ENCODE measurements at places on chromosomes 11 and 22.

GRCh38 chr11:67450796-67451657 lies 1.5 kb downstream of the GPR152 start:
- DNase-seq, result no peak

GRCh38 chr11:64916040-64916774 lies 802 bp downstream of the ATG2A start:
- DNase-seq, result no peak

GRCh38 chr11:96738311-96738710 lies 348.5 kb downstream of the JRKL start:
- DNase-seq, result no peak

- no peak for DNase-seq
Measured at GRCh38 chr11:133232665-133233064, 299.6 kb downstream of the OPCML start.

- no peak for DNase-seq
Measured at GRCh38 chr11:32316232-32316631, 119.1 kb downstream of the WT1 start.

- DNase-seq, result no peak
Measured at GRCh38 chr11:115085461-115086210, 407.3 kb downstream of the NXPE2 start.

Measured in LNCaP clone FGC (cell line).